ENCODE measurements at places on chromosomes 3 and 15.

GRCh38 chr15:70062321-70062956 is 35.3 kb downstream of the TLE3 start:
- no peak for DNase-seq

GRCh38 chr3:113104357-113105092 is 106.8 kb upstream of the BOC start:
- DNase-seq, result no peak

DNA sequence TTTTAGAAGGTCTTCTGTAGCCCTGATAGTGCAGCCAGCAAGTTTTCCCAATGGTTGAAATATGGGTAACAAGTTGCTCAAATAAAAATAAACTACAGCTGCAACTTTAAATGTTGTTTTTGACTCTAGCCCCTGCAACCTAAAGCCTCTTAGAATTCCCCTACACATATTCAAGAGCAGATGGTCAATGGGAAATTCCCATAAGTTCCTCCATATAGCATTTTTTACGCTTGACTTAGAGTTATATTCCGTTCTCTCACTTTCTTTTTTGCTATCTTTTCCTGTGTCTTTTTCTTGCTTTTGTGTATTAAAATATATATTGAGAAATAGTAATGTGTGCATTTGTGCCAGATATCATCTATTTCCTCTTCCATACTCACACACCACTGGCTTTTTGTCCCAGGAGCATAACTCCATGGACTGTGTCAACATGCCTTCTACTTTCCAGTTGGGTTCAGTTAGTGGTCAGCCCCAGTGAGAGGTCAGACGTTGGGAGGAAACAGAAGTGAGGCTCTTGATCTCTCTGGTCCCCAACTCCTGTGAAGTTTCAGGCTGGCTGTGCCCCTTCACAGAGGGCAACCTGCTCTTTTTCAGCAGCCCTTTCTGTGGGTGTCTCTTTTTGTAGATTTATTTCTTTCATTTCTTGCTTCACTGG is 63.3 kb upstream of the TP63 start:
- DNase-seq, result no peak

- no peak for DNase-seq
Observed at GRCh38 chr15:62607643-62608042, 434.9 kb upstream of the TPM1 start.

GRCh38 chr3:194032828-194033435 is 103.0 kb upstream of the HES1 start:
- DNase-seq, result no peak

DNA sequence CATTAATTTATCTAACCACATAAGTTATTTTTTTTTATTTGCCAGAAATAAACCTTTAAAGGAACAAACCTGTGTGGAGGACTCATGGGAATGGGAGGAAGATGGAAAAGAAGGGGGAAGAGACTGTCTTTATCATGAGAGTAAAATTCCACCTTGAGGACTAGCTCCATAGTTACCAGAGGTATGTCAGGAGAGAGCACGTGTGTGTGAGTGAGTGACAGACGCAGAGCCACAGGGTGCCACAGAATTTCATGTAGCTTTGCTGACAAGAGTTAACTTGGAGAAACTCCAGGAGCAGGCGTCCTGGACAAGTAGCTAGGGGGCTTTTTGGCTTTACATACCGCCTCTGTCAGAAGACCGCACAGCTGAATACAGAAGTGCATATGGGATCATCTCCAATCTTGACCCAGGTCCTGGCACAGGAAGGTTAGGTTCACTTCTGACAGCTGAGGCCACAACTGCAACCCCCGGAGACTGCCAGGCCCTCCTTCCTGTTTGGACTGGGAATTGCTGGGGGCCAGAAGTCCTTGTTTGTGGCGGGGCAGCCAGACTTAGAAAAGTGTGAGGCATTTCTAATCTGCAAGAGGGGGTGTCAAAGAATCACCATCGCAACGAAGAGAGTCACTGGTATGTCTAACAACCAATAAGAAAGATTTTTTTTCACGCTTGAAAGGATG is 197.8 kb upstream of the TPM1 start:
- DNase-seq, result no peak

DNA sequence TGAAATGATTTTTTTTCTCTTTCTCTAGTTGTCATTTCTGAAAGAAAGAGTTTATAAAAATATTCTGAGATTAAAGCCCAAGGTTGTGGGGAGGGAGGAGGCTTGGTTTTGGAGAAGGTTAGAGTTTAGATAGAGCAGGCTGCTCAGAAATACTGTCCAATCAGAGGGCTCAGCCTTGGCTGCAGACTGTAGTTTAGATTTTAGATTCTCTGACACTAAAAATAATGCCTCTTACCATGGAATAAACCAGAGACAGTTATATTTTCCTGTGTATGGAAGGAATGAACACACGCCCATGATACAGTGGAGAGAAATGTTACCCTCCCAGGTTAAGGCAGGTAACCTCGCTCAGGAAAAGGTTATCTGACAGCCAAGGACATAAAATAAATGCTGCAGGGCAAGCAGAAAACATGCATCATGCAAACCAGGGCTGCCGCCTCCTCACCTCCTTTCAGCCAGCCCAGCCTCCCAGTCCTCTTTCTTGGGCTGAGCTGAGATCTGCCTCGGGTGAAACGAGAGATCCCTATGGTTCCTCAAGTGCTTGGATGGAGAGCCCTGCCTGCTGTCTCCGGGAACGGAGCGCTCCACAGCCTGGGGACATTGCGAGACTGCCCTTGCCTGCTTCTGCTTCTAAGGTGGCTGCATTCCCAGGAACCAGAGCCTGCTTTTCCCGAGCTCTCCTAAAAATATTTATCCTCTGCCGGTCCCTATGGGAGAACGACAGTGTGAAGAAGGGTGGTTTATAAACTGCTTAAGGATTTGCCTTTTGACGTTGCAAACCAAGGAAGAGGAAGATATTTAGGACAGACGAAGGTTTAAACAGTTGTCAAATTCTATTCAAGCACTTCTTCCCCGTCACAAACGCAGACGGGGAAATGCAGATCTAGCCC is 848 bp downstream of the NCEH1 start:
- no peak for DNase-seq

Measured in stimulated activated CD8-positive, alpha-beta memory T cell treated with anti-CD3 and anti-CD28 coated beads, Interleukin-15, amount 100 ng/mL, for 4 hours (primary cell).